ENCODE measurements at places on chromosomes 3 and 15. TPM values are rescaled to one million over a fixed set of nuclear protein-coding genes. Genes with fewer than 3 reads are reported as not detected.

Gene CHRD
- total RNA-seq = 2.8 TPM

Gene DNASE1L3
- total RNA-seq = 9.6 TPM

Gene CHST13
- 0.98 TPM for total RNA-seq

Gene C3orf85
- 13.0 TPM for total RNA-seq

Gene TUSC7
- not detected for total RNA-seq

Gene JAGN1
- total RNA-seq = 36.6 TPM

Gene TNIK
- 28.0 TPM for total RNA-seq

Gene STRIT1
- not detected for total RNA-seq

Gene RAB6B
- 4.8 TPM for total RNA-seq

Gene NUP210
- 14.8 TPM for total RNA-seq

Gene LNP1
- 1.7 TPM for total RNA-seq

Gene BFSP2
- total RNA-seq = not detected

Gene CD96
- 6.6 TPM for total RNA-seq

Gene LYSMD4
- 13.4 TPM for total RNA-seq

Gene TMEM266
- 0.14 TPM for total RNA-seq

Gene GOLGA6L6
- total RNA-seq = not detected

Gene ERICH6
- not detected for total RNA-seq

Gene SEMA3F
- total RNA-seq = 15.3 TPM
